CD14-positive monocyte (primary cell): ENCODE measurements at places on chromosomes 2 and 18.

GRCh38 chr2:121837591-121837990 lies 82.1 kb downstream of the TSN start:
- DNase-seq, result no peak

GRCh38 chr2:77578354-77578753 lies 56.2 kb upstream of the LRRTM4 start:
- DNase-seq, result no peak

DNA sequence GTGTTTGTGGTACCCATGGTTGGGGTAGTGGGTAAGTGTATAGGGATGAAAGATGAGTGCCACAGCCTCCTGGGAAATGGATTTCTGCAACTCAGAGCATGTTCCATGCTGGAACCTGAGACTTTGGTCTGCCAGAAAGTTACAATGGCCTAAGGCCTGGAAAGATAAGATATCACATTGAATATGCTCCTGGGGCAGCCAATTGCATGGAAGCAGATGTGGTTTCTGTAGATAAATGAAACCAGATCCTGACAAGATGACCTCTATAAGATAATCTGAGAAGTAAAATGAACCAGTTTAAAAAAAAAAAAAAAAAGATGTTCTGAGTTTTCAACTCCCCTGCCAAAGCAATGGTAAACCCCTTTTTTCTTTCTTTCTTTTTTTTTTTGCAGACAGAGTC lies 91.4 kb upstream of the NCK2 start:
- DNase-seq, result no peak

- DNase-seq, result no peak
These were observed 31.1 kb downstream of the CTIF start for GRCh38 chr18:48569915-48570264.

DNA sequence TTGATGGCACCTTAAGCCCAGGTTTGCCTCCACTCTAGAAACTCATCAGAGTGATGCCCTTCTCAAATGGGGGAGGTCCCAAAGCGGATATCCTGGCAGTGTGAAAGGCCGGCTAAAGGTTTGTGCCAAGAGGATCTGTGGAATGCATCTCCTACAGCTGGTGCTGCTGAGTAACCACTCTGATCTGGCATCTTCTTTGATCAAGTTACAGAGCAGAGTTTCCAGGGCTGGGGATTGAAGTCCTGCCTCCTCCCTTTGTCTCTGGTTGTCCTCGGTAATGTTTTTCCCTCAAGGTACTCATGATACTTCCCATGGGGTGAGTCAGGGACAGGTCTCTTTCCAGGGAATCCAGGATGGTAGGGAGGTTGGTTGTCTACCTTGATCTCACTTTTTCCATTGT lies 24.6 kb downstream of the PRKRA start:
- no peak for DNase-seq
